Foreskin keratinocyte (primary cell): ENCODE measurements at places on chromosomes 5 and 9.

DNA sequence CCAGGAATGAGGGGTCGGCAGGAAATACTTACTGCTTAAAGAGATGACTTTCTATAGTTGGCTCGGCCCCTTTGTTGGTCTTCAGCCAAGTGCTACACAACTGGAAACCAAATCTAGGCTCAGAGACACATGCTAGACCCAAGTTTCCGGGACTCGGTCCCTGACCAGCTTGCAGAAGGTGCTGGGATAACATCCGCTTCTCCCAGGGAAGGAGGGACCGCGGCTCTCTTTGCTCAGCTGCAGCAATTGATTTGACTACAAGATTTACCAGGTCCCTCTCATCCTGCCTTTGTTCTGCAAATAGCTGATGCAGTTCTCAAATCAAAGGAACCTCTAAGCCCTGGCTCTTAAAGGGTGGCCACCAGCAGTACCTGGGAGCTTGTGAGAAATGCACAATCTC is 314.7 kb downstream of the MLLT3 start:
- DNase-seq, result no peak

DNA sequence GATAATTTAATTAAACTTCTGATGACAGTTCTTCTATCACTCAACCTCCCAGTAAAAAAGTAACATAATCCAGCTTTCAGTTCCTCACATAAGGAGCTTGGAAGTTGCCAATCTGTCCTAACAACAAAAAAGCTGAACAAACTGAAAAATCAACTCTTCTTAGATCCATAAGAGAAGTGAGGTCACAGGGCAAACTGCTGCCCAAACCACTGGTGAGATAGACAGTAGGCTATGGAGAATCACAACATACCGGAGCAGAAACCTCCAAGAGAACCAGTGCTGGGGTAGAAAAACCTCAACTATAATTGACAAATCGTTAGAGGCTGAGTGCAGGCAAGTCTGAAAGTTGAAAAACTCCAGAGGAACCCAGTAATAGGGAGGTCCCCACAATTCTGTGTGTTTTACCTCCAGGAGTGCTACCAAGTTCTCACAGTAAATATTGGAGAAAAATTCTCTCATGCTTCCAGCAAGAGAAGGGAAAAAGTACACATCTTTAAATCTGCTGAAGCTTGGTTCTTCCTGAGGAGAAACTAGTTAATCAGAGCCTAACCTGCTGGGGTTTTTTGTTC is 300.0 kb downstream of the PDE4D start:
- DNase-seq, result no peak

DNA sequence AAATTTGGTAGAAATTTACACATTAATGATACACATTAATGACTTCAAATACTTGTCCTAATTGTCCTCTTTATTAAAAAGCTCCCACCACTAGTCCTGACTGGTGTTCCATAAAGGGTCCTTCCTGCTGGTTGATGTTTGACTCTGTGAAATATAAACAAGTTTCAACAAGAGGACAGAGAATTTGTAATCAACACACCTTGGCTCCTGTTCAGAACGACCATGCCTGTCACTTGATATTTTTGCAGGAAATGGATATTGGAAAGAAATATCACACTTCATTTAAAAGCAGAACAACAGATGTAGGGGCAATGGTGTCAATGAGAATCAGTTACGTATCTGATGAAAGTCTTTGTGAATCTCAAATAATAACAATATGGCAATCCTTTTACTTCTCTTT is 211.7 kb downstream of the ENC1 start:
- no peak for DNase-seq

DNA sequence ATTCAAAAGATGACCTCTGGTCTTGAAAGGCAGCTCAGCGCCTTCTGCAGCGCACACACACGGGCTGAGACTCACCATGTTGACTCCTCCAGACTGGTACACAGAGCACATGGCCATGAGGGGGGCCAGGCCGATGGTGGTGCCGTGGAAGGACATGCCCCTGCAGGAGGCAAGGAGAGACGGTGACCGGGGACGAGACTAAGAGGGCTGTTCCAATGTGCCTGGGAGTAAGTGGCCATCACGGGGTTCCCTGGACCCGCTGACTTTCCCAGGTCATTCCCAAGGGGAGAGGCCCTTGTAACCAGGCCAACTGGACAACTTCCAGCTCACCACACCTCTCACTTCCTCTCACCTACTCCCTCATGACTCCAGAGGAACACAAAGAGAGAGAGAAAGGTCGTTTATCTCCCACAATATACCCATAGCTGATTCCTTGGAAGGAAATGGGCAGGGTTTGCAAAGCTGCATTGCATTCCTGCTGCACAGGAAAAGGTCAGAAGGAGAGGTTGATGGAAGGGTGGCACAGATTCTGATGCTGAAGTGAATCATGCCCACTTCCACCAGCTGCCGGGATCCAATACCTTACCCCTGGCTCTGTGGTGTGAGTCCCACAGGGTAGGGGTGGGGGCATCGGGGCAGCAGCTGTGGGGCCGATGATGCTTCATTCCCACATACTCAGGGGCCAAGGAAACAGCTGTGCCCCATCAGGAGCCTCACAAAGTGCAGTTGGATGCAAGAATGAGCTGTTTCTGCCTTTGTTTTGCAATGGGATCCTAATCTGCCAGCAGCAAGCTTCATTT is 47.2 kb downstream of the NIPAL4 start:
- no peak for DNase-seq

DNA sequence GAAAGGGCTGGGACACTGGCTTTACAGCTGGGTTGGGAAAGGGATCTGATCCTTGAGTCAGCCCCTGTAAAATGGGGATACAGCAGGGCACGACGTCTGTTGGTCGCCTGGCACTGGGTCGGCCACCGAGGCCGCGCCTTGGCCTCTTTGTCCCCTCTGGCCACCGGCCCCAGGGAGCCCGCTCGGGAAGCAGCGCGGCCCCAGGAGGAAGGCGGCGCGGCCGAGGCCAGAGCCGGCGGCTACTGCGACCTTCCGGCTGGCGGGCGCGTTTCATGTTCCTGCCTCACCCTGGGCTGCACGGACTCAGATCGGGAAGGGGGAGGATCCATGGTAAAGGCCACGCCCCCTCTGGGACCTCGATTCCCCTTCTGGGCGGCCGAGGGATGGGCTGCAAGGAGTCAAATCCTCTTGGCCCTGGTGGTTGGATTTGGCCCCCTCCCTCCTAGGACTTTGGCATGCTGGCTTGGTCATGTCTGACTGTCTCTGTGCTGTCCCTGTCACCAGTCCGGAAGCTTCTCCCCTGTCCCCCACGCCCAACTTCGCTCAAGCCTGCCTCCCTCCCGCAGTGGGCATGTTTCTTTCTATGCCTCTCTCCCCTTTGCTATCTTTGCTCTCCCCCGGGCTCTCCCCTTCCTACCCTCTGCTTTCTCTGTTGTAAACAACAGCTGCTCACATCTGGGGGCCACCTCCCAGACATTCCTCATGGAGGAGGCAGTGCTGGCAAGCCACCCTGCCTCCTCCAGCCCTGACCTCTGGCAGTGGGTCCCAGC is 25.8 kb downstream of the FPGS start:
- DNase-seq, result no peak

GRCh38 chr9:133634081-133634691 is 2.0 kb upstream of the DBH start:
- DNase-seq, result no peak

- no peak for DNase-seq
Measured at GRCh38 chr5:171463862-171464229, 44.4 kb downstream of the FGF18 start.

DNA sequence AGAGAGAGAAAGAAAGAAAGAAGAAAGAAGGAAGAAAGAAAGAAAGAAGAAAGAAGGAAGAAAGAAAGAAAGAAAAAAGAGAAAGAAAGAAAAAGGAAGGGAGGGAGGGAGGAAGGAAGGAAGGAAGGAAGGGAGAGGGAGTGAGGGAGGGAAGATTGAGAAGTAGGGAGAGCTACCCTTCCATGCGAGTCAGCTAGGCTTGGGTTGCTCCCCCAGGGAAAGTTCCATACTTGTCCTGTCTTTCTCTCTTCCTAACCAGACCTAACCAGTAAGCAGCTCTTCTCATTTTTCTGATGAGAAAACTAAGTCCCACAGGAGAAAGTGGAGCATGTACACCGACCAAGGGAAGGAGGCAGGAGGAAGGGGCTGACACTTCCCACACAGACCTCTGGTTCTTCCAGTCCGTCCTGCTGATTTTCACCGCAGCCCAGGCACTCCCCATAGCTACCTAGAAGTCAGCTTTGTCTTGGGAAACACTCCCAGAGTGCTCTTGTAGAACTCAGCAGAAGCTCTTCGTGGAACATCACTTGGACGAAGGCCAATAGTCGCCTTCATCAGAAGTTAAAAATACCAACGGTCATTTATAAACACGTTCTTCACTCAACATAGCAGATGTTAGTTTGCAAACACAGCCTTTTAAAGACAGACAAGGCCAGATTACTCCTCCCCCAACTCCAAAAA is 29.0 kb upstream of the ENTREP1 start:
- DNase-seq, result no peak
